ENCODE measurements at places on chromosomes 6 and 20. TPM values are rescaled to one million over a fixed set of nuclear protein-coding genes. Genes with fewer than 3 reads are reported as not detected.

DNA sequence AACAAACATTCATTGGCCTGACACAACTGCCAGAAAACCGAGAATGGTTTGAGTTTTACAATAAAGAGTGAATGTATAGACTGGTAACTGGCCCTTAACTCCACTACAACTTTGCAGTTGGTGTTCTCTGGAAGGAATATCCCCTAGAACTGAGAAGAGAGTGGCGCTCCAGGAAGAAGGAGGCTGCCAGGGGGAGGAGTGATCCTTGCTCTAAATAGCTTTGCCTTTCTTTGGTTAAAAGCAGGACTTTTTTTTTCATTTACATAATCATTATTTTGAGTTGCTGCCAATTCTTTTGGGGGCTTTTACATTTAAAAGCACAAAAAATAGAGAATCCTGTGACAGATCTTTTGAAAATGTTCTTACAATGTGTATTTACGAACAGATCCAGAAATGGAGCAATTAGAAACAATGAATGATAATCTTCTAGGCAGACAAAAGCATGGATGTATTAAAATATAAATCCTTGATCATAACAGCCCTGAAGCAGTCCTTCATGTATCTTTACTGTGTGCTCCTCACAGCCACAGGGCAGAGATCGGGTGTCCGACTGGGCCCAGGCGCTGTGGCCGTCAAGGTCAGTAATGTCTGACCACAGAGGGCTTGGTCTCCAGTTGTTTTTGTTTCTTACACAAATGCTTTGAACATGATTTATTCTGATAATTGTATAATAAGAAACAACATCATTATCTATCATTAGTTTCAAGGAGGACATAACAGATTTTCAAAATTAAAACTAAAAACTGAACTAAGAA, 612.2 kb downstream of the HDGFL1 start:
- DNase-seq, result no peak

GRCh38 chr6:87903323-87903722, 144.3 kb upstream of the SPACA1 start:
- DNase-seq, result no peak

DNA sequence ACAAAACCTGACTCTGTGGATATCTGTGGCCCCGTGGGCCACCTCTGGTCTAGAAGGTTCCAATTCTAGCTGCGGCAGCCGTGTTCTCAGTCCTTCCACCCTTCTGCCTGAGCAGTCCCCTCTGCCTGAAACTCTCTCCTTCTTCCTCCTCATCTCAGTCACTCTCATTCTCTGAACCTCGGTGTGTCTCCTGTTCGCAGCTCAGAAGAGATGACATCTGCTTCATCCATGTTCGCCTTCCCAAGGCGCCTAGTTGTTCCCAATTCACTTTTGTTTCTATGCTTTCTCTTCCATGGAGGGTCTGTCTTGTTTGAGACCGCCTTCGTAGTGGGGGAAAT, 95.5 kb downstream of the CEBPB start:
- no peak for DNase-seq

GRCh38 chr20:52004018-52004417, 187.6 kb downstream of the ZFP64 start:
- DNase-seq, result no peak

Gene RBBP8NL
- 0.75 TPM for total RNA-seq

GRCh38 chr6:26156105-26156849, 69.0 kb downstream of the HFE start:
- DNase-seq, result peak; percentile 94

- no peak for DNase-seq
Measured at GRCh38 chr6:45175272-45175671, 152.9 kb upstream of the RUNX2 start.

DNA sequence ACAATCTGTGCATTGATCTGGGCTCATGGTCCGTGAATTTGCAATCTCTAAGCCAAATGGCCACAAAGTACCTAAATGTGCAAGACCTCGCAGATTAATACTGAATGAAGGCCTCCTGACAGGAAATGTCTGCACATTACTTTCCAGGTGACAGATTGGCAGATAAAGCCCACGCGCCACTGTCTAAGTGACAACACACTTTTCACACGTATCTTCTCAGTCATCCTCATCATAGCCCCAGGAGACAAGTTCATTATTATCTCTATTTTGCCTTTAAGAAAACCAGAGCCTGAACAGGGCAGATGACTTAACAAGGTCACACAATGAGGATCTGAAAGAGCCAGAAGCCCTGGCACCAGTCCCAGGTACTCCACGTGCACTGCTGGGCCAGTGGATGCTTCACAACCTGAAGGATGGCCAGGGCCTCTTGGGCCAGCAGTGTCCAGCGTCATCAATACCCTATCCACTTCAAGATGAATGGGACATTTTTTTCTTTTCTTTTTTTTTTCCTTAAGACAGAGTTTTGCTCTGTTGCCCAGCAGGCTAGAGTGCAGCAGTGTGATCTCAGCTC, 266.3 kb downstream of the PTPRT start:
- DNase-seq, result no peak

DNA sequence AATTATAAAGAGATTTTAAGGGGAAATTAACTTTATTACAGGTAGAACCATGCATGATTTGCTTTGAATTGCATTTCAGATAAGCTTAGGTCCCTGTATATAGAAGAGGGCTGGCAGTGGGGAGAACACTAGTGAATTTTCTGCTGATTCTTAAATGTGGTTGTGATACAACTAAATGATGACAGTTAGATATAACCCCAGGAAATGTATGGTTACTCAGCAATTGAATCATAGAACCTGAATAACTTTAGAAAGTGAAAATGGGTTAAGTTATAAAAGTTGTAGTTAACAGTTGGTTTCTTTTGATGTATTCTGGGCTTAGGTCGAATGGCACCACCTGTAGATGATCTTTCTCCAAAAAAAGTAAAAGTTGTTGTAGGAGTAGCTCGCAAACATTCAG, 70.1 kb downstream of the PHF3 start:
- no peak for DNase-seq

Gene VEGFA
- 608 TPM for total RNA-seq

- peak; percentile 56 for DNase-seq
Measured at GRCh38 chr6:45420083-45420908, 42.6 kb upstream of the SUPT3H start.

Gene MICB
- 3.8 TPM for total RNA-seq

Gene AAR2
- total RNA-seq, result 23.8 TPM

DNA sequence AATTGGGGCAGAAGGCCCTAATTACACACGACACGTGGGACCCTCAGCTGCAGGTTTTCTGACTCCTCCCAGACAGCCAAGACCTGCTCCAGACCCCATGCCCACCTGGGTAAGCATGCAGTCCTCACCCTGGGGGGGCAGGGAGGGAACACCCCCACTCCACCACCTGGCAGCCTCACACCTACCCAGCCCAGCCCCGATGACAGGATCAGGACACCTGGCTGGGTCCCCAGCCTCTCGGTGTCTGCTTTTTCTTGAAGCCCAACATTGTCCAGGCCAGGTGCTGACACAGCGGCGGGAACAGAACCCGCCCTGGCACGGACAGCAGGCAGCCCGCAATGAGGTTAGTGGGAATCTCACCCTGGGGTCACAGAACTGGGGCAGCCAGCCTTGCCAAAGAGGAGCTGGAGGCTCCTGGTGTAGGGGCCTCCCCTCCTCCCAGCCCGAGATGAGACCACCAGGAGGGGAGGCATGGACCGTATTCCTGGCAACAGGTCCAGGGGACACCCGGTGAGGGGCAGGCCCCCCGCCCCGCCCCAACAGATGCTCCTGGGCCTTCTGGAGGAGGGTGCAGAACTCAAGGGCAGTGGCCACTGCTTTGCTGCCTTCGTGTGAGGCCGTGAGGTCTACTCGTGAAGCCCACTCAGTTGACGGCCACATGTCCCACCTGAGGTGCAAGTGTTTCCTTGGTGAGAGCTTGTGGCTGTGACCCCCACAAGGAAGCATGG, 103.8 kb downstream of the DLL1 start:
- no peak for DNase-seq

- no peak for DNase-seq
Measured at GRCh38 chr20:61730631-61731362, 334.9 kb downstream of the TAF4 start.

DNA sequence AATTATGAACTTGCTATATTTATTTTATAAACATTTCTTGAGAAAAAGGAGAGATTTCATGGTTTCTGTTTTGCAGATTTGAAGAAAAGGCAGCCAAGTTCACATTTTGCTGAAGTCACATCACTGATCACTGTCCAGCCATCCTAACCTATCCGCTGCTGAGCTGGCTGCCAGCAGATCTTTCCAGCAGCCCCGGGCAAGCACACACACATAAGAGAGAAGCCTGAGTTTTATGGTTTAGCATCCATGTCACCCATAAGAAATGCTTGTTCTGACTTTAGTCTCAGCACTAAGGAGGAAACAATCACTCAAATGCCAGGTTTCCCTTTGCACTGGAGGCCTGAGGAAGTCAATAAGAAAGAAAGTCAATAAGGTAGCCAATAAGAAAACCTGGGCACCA, 287.1 kb downstream of the SMOC2 start:
- DNase-seq, result no peak

GRCh38 chr6:166465671-166466087, 82.9 kb upstream of the MPC1 start:
- peak; percentile 26 for DNase-seq
